Urinary bladder (tissue), 4 donors: ENCODE measurements at places on chromosomes 3 and 15.

- no peak for DNase-seq
These were observed 37.0 kb downstream of the ETFA start for GRCh38 chr15:76274226-76274625.

- no peak for DNase-seq
These were observed 6.5 kb downstream of the ZNF589 start for GRCh38 chr3:48247401-48247811.

DNA sequence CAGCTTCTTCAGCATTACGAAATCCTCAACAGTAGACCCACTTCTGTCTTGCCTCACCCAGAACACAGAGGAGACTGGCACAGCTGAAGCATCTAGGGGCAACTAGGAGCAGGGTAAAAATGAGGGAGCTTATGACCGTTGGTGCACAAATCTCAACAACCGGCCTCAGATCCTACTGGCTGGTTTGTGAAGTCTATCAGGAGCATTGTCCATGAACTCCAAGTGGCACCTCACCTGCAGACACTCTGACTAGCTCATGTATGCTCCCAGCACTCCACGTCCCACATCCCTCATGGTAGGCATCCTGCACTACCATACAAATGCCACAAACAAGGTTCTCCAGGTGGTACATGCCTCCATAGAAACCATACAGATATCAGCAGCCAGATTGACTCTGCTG lies 163.1 kb downstream of the TLE3 start:
- DNase-seq: no peak

DNA sequence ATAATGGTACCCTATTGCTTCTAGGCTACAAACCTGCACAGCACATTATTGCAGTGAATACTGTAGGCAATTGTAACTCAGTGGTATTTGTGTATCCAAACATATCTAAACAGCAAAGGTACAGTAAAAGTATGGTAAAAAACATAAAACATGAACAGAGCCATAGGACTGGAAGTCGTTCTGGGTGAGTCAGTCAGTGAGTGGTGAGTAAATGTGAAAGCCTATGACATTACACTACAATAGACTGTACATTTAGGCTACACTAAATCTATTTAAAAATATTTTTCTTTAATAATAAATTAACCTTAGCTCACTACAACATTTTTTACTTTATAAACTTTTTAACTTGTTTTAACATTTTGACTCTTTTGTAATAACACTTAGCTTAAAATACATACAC lies 21.3 kb downstream of the RAB6B start:
- no peak for DNase-seq

DNA sequence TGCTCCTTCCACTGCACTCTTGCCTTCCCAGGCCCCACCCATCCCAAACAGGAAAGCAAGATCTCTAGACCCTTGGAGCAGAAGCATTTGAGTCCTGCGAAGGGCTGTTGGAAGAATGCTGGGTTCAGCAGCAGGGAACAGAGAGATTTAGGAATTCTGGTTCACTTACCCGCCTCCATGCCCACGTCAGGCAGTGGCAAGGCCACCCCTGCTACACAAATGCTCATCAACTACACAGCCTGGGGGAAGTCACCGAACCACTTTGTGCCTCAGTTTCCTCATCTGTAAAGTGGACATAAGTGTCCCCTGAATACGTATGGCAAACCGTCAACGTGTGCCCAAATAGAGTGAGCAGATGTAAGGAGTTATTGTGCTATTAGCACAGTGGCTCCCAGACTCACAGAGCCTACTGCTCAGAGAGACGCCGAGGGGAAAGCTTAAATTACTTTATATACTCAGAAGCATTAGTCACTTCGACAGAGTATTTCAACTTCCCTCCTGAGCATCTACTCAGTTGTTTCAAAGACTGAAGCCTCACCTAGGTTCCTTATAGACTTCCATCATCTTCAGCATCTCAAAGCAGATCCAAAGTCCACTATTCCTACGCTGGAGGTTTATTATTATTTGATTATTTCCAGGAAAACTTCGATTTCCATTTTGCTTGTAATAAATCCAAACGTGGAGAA lies 905 bp downstream of the HOMER2 start:
- no peak for DNase-seq

GRCh38 chr3:120791913-120792312 lies 49.4 kb downstream of the GTF2E1 start:
- DNase-seq: no peak

- no peak for DNase-seq
These were observed 2.9 kb upstream of the C15orf39 start for GRCh38 chr15:75198560-75199356.

GRCh38 chr15:57323806-57324589 lies 52.3 kb upstream of the CGNL1 start:
- DNase-seq: no peak

- no peak for DNase-seq
These were observed 54.9 kb downstream of the DCUN1D1 start for GRCh38 chr3:182925330-182925943.

- no peak for DNase-seq
These were observed 164.0 kb downstream of the IL20RB start for GRCh38 chr3:137121704-137122314.
